Hypothalamus (tissue), 51 donors: ENCODE measurements at places on chromosomes 16 and 17.

GRCh38 chr17:70520447-70520846, 351.1 kb downstream of the KCNJ2 start:
- no peak for DNase-seq

DNA sequence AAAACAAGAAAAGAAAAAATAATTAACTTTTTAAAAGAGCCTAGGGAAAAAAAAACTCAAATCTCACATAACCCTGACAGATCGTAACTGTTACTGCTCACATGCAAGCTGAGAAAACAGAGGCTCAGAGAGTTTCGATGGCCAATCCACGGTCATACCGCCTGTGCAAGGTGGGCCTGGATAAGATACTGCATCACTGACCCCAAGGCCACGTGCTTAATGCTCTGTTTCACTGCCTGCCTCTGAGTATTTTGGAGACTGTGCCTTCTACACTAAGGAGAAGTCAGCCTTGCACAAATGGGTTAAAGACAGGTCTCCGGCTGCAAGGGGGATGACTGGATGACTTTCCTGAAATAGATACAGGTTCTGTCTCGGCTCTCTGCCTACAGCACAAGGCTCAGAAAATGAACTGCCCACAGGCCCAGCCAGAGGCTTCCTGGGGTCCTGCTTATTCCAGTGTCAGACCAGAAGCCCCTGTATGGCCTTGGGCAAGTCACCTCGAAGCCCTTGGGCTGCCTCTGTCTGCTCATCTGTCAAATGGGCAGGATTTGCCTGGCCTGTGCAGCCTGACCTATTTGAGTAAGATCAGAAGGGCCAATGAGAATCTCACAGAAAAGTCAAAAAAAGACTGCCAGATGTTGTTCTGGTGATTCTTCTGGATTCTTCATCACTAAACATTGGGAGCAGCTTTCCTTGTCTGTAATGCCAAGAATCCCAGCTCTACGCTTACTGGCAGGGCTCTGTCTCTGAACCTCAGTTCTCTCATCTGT, 25.8 kb downstream of the CNGB1 start:
- no peak for DNase-seq

DNA sequence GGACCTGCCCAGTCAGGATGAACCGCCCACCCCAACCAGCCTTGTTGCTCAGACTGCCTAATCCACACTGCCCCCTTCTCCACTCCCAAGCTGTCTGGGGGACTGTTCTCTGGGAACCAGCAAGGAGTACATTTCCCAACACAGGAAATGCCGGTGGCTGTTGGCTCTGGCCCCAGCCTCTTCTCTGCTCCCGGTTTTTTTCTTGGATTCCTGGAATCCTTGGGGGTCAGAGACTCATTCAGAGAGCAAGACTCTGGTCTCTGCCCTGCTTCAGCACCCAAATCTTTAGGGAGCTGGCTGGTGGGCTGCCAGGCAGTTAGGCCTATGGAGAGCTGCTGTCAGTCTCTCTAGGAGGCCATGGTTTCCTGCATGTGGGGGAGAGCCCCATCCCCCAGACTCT, 10.8 kb upstream of the MTMR4 start:
- DNase-seq = no peak

DNA sequence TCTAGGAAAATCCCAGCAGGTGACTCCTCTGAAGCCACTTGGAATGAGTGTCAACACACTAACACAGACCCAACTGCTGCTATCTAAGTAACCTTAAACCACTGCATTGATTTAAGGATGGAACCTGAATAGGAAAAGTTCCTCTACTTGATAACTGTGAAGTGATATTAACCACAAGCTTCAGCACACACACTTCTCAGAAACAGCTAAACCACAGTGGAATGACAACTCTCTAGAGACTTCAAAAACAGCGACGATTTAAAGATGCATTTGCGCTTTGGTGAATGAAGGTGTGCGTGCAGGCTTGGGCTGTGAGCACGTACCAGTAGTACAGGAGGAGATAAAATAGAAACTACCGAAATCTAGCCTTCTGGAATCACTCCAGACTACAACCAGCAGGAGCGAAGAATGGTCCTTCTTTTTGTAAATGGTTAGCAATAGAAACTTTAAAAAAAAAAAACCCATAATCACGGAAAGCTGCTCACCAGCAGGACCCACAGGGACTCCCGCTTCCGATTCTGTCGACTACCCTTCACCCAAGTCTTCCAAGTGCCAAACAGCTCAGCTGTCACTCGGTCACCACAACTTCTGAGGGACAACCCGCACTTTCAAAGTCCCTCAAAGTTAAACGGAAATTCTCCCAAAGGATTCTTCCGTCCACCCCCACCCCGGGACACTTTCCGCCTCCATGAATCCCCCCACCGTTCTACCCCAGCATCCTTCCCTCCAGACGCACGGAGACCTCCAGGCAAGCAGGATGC, 137.7 kb upstream of the CORO6 start:
- DNase-seq = no peak
